ENCODE measurements at places on chromosomes 1 and 21.

DNA sequence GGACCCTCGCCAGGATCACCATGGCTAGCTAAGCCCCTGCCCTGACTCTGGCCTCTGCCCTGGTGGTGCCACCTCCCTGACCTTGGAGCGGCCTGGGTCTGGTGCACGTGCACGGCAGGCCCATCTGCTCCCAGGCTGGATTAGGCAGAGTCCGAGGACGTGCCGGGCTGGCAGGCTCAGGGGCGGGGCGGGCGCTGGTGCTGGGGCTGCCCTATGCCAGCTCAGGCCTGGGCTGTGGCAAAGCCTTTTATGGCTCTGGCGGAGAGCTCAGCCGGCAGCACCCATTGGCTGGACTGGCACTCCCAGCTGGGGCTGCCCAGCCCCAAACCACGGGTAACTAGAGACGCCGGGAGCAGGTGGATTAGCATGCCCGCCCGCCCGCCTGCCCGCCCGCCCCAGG, 17.1 kb upstream of the EDN2 start:
- DNase-seq = no peak

DNA sequence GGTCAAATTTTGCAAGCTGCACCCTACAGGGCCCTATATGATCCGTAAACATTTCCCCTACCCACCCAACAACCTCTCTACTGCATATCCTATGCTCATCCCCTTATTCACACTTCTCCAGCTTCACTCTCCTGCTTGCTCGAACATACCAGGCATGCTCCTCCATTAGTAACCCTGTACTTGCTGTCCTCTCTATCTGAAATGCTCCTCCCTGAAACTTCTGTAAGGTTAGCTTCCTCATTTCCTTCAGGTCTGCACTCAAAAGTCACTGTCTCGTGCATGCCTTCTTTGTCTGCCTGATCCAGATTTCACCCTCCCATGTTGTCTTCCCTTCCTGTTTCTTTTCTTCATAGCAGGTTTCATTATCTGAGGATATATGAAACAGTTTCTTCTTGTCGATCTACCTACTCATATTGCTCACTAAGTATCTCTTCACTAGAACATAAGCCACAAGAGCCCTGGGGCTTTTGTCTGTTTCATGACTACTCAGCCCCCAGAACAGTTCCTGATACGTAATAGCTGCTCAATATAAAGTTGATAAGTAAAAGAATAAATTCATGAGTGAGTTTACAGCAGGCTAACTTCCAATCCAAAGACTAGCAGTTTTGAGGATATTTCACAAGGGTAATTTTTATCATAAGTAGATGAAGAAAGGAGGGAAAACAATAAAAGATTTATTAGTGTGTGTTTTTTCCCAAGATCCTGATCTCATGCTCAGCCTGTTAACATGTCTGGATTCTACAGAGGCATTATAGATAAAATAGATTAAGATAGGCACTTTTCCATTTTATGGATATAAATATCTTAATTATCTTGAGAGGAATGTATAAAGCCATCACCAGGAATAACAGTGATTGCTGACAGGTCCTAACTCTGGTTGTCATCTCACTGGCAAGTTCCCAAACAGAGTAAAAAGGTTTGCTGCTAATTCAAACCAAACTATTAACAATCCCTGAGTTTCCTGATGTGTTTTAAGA, 392.5 kb upstream of the ESRRG start:
- no peak for DNase-seq

DNA sequence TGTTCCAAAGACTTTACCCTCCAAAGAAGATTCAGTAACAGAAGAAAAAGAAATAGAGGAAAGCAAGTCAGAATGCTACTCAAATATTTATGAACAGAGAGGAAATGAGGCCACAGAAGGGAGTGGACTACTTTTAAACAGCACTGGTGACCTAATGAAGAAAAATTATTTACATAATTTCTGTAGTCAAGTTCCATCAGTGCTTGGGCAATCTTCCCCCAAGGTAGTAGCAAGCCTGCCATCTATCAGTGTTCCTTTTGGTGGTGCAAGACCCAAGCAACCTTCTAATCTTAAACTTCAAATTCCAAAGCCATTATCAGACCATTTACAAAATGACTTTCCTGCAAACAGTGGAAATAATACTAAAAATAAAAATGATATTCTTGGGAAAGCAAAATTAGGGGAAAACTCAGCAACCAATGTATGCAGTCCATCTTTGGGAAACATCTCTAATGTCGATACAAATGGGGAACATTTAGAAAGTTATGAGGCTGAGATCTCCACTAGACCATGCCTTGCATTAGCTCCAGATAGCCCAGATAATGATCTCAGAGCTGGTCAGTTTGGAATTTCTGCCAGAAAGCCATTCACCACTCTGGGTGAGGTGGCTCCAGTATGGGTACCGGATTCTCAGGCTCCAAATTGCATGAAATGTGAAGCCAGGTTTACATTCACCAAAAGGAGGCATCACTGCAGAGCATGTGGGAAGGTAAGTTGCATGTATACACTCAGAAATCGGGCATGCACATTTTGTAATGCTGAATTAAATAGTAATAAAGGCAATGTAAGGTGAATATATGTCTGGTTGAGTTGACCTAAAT, 97.2 kb downstream of the ZFYVE9 start:
- no peak for DNase-seq

DNA sequence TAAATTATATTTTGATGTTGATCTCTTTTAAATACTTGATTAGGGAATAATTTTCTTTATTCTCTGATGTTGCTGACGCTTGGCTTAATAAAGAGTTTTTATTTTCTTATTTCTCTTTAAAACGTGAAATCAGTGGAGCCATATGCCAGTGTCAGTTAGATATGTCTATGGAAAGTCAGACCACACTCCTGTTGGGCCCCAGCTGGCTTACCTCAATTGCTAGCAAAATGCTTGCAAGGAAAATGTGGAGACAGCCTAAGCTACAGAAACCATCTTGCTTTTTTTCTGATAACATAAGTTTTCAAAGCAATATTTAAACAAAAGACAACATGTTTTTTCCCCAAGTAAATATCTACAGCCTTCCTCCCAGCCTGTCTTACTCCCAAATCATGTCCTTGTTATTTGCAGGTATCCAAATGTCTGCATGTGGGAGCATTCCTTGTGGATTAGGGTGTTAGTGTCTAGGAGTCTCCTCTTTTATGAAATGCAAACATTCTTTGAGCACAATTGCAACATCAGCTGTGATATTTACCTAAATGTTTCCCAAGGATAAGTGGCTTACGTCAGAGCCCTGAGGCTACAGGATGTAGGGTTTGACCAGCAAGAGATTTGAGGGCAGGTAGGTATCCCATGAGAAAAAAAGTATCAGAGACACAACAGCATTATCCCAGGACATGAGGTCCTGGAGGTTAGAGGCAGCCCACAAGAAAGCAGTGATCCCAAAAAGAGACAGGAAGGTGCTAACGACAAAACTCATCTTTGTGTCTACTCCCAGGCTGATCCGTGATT, 117.2 kb upstream of the KCNJ15 start:
- DNase-seq = no peak
